ENCODE measurements at places on chromosomes 12 and 14.

- DNase-seq: no peak
Measured at GRCh38 chr14:103028161-103028767, 29.1 kb downstream of the CDC42BPB start.

DNA sequence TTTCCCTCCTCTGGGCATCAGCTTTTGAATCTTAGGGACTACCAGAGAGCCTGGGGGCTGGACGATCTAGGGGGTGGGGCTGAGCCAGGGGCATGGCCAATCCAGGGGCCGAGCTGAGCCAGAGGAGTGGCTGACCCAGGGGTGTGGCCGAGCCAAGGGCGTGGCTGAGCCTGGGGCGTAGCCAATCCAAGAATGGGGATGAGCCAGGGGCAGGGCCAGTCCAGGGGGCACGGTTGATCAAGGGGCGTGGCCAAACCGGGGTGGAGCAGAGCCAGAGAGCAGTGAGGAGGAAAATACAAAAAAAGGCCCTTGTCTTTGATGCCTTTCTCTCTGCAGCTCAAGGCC lies 219.3 kb upstream of the NOS1 start:
- no peak for DNase-seq

DNA sequence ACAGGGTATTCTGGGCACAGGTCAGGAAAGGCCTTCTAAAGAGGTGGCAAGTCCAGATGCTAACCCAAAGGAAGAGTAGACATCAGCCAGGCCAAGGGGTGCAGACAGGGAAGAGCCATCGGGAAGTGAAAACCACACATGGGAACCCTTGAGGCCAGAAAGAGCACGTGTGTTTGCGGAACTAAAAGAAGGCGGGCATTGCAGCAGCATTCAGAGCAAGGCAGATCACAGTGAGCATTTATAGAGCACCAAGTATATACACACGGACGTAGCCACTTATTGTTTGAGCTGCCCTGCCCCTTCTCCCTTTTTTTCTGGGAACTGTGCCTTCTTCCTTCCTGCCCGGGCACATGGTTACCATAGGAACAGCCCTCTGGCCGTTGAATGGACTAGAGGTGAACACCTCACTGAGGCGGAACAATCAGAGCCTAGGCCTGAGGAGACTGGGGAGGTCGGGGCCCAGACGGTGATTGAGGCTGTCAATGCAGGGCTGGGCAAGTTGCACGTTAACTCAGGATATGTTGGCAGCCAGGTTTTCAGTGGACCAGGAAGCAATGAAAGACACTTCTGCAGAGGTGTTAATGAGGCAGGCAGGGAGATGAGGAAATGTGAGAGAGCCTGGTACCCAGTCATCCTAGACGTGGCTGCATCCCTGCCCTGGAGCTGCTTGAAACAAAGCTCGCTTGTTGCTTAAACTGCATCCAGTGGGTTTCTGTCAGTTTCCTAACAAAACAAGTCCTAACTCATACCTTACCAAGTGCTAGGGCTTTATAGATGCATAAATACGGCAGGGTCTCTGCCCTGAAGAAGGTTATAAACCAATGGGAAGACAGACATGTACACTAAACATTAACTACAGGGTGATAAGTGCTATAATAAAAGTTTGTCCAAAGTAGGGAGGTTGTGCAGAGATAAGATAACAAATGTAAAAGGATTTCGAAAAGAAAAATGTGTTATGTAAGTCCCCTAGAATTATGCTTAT lies 34.2 kb downstream of the MOAP1 start:
- no peak for DNase-seq

GRCh38 chr14:87805315-87805723 lies 187.7 kb downstream of the GALC start:
- peak; percentile 23 for DNase-seq

GRCh38 chr12:1878214-1878613 lies 40.2 kb downstream of the CACNA2D4 start:
- no peak for DNase-seq

DNA sequence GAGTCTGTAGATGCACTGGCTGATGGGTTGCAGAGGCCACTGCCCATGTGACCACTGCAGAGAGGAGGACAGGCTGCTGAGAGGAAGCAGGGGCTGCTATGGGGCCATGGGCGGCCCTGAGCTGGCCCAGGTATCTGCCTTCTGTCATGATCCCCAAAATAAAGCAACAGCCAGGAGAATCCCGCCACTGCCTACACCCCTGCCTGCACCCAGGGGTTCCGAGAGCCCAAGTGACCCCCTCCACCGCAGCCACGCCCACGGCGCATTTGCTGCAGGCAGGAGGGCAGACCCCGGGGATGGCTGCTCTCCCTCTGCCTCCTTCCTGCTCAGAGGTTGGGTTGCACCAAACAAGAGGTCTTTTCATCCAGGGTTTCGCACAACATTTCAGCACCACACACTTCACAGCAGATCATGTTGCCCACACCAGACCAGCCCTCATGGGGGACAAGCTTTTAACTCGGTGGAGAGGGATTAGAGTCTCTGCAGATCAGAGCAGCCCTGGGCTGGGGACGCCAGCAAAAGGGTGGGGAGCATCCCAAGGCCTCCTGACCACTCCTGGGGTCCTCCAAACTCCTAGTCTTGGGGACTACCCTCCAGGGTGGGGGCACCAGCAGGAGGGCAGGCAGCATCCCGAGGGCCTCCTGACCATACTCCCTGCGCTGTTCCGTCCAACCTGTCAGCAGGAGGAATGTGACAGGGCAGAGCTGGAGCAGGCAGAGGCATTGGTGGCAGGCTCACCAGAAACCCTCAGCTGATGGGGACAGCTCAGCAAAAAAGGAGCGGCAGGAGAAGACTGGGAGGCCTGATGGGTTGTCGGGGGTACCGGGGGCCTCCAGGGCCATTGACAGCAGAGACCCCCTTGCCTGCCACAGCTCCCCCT lies 14.1 kb downstream of the CCDC85C start:
- no peak for DNase-seq

DNA sequence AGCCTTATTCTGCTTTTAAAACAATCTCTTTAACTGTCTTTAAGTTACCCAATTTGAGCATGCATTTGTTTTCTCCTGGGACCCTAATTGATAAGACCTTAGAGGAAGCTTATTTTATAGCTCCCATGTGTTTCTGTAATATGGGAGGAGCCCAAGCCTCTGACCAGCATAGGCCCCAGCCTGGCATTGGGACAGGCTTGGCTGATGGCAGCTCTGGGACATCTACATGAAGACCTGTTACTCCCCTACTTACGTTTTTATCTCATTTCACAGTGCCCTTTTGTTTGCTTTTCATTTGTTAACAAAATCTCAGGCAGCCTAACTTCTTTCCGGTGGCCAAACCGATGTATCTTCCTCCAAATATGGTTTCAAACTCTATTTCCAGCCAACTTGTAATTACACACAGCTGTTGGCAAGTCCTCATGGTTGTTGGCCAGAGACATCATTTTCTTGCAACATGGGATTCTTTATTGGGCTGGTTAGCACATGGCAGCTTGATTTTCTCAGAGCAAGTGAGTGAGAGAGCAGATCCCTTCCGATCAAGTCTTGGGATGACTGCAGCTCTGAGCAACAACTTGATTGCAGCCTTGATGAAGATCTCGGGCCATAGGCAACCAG lies 1117.5 kb downstream of the AACS start:
- no peak for DNase-seq

DNA sequence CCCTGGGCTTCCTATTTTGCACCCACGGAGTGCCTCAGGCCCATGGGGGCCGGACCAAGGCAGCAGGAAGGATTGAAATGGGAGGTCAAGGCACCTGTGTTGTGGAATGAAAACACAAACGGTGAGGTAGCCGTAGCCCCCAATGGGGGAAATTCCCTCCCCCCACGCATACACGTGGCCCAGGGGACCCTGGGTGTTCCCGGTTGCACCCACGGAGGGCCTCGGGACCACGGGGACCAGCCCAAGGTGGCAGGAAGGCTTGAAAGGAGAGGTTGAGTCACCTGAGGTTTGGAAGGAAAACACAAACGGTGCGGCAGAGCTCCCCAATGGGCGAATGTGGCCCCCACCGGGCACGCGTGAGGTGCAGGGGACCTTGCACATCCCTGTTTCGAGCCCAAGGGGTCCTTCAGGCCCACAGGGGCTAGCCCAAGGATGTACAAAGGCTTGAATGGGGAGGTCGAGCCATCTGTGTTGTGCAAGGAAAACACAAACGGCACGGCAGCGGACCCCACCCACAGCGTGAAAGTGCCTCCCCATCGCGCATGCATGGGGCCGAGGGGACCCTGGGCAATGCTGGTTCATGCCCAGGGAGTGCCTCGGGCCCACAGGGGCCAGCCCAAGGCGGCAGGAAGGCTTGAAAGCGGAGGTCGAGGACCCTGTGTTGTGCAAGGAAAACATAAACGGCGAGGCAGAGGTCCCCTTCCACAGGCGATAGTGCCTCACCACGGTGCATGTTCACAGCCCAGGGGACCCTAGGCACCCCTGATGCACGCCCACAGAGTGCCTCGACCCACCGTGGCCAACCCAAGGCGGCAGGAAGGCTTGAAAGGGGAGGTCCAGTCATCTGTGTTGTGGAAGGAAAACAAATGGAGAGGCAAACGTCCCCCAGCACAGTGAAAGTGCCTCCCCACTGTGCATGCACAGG lies 376.7 kb downstream of the ALG10 start:
- DNase-seq: no peak

DNA sequence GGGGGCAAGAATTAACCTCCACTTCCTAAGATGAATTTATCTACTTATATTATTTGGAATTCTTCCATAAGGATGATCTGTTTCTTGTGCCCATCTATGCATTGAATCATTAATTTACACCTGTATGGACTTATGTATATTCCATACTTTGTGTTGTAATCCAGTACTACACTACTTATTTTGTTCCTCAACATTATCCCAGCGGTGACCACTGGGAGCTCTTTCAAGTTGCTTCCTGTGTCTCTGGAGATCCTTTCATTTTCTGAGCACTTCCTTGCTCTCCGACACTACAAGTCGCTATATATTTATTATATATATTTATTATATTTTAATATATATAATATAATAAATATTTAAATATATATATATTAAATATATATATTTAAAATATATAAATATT lies 54.9 kb upstream of the SCN8A start:
- DNase-seq: no peak

- no peak for DNase-seq
Measured at GRCh38 chr12:109604132-109604585, 30.6 kb downstream of the MVK start.

DNA sequence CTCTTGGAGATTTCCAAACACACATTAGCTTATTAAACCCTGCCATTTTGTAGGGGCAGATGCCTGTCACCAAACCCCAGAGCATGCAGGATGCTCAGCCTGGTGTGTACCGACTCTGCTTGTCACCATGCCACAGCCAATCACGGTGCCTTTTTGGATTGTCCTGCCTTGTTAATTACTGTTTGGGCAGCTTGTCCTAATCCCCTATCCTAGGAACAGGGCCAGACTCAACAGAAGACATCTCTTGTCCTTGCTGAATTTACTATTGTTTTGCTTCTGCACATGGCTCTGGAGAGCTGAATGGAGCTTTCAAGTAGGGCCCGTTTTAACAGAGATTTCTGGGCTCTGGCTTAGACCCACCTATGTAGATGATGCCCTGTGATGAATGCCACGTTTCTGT lies 388.5 kb downstream of the AACS start:
- DNase-seq: no peak

DNA sequence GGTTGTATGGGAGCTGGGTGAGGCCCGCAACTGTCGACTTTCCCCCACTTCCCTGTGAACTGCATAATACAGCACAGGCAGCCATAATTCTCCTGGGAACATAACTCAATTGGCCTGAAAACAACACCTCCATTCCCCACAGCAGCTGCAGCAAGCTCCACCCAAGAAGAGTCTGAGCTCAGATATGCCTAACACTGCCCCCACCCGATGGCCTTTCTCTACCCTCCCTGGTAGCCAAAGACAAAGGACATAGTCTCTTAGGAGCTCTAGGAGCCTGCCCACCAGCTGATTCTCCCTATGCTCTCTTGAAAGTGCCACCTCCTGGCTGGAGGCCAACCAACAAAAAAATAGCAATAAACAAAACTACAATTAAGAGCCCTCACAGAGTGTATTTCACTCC lies 542.7 kb upstream of the LMO3 start:
- no peak for DNase-seq

DNA sequence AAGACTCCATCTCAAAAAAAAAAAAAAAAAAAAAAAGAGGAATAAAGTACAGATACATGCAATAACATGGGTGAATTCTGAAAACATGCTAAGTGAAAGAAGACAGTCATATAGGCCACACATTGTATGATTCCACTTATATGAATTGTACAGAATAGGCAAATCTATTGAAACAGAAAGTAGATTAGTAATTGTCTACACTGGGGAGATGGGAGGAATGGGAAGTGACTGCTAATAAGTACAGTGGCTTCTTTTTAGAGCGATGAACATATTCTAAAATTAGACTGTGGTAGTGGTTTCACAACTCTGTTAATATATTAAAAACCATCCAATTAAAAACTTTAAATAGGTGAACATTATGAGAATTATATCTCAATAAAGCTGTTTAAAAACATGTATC lies 74.4 kb downstream of the ANKS1B start:
- no peak for DNase-seq

- no peak for DNase-seq
Measured at GRCh38 chr14:51328064-51328771, 88.2 kb downstream of the TMX1 start.

DNA sequence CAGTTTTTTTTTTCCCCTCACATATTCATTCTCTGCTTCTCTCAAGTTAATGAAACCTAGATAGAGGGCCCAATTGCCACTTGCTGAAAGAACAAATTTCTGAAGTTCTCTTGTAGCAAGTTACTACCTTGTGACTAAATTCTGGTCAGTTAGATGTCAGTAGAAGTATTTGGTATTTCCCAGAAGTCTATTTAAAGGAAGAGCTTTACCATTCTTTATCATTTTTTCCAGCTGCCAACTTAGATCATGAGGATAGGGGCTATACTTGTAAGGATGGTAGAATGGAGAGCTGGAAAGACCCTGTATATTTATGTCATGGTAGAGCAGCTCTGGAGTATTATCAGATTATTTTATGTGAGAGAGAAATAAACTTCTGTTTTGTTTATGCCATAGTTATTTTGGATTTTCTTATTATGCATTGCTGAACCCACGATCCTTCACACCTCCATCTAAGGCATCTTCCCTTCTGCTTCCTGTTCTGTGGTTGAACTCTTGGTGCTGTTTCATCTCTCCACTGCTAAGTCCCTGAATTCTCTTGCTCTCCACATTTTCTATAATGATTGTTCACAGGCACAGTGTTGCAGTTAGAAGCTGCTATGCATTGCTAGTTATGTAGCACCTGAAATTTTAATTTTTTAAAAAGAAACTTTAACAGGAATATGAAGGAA lies 25.9 kb downstream of the FUT8 start:
- DNase-seq: no peak

DNA sequence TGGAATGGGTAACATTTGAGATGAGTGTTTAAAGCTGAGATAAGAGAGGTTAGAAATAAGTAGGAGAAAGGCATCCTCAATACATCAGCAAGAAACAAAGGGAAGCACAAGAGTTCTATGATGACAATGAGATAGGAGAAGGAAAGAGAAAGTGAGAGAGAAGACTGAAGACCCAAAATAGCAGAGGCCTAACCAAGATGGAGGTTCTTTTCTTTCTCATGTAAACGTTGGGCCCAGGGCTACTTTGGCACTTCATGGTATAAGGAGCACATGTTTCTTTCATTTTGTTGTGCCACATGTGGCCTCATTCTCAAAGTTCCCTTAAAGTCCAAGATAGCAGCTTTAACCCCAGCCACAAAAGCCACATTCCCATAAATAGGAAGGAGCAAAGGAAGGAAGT lies 120.5 kb upstream of the RMST start:
- no peak for DNase-seq
